Right renal cortex interstitium (tissue), 3 donors: ENCODE measurements at places on chromosomes 11 and 22.

DNA sequence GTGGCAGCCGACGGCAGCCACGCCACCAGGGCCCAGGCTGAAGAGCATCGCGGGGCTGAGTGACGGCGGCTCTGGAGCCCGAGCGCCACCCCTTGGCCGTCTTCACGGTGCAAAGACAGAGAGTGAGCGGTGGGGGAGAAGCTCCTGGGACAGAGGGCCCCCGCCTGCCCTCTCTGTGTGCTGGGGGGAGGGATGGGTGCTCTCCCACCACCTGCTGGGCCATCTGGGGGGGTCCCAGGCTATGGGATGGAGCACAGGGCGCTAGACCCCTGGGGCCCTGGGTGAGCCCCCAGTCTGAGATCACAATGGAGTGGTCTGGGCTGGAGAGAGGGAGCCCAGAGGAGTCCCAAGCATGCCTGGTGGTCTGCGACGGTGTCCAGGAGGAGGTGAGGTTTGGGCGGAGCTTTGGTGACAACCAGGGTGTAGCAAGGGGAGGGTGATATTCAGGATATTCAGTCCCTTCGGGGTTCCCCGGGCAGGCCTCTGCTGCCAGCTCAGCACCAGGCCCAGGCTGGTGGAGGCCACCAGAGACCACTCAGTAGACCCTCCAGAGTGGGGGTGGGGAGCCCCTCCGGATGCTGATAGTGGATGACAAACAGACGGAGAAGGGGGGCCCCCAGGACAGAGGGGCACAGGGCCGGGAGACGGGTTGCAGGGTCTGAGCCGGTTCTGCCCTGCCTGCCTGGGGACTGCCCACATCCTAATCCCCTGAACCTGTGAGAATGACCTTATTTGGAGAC lies 78.1 kb upstream of the PRR5 start:
- no peak for DNase-seq

GRCh38 chr11:63548178-63548577 lies 11.6 kb downstream of the PLAAT4 start:
- no peak for DNase-seq

DNA sequence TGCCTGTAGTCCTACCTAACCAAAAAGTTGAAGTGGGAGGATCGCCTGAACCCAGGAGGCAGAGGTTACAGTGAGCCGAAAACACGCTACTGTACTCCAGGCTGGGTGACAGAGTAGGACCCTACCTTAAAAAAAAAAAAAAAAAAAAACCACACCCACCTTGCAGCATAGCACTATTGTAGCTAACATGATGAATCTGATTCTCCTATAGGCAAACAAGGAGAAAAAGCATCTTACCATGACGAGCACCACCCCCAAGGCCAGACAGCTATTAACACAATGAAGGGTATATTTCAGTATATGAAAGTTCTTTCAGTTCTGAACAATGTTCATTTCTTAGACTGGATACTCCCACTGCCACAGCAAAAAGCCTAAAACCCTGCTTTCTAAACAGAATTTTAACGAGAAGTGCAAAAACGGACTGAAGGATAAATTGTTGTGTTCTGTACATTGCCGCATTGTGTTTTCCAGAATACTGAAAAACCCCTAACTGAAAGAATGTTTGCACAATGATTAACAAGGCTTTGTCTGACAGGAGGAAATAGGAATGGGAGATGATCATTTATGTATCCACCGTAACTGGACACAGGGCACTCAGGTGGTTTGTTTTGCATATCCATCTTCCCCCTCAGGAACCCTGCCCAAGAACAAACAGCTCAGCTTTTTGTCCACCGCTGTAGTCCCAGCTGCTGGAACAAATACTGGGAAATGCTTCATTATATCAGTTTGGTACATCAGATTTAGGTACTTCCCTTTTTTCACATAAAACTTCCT lies 8.9 kb downstream of the PISD start:
- DNase-seq = no peak

DNA sequence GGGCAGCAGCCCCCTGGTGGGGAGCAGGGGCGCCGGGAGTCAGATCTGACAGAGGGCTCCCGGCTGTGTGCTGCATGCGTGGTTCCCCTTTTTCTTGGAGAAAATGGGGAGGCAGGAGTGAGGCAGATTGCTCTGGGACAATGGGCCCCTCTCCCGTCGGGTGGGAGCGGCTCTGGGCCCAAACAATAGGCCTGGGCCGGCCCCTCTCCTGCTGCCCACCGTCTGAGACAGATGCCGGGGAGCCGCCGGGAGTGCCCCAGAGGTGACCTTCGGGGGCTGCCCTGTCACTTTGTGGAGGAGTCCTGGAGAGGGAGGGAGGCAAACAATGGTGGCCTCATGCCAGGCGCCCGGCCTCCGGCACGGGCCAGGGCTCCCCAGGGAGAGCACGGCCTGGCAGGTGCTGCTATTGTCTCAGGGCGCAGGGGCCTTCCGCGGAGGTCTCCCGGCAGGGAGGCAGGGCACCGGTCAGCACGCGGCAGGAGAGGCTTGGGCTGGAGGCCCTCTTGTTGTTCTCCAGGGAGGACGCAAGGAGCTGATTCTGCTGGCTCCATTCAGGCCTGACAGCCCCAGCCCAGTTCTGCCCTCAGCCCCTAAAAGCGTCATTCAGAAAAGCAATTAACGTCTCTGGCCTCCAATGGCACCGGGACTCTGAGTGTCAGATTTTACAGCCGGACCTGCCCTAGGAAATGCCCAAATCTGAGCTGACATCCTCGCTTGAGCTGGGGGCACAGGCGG lies 44.8 kb downstream of the SMIM38 start:
- no peak for DNase-seq

- no peak for DNase-seq
Observed at GRCh38 chr11:86591631-86592030, 80.8 kb downstream of the ME3 start.

DNA sequence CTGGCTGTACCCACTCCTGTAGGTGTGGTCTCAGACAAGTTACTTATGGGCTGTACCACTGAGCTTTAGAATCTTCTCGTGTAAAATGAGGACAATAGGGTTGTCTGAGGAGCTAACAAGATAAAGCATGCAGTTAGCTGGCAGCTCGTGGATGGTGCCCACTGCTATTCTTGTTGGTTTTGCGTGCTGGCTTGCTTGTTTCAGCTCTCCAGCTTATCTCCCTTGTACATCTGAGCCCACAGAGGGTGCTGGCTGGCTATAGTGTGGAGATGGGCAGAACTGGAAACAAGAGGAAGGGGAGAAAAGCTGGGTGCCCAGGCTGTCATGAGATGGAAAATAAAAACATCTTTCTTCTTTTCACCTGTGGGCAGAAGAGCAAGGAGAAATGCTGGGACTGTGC lies 46.5 kb upstream of the GALNT18 start:
- no peak for DNase-seq

DNA sequence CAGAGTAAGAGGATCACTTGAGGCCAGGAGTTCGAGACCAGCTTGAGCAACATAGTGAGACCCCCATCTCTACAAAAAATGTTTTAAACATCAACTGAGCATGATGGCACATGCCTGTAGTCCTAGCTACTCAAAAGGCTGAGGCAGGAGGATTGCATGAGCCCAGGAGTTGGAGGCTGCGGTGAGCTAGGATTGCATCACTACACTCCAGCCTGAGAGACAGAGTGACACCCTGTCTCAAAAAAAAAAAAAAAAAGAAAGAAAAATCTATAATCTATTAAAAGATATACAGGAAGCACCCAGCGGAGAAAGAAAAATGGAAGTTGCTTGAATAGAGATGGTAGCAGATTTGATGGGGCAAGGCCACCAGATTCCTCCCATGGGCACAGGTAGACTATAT lies 61.8 kb downstream of the FAM83F start:
- no peak for DNase-seq

GRCh38 chr11:70063121-70063520 lies 15.0 kb upstream of the ANO1 start:
- DNase-seq = no peak

- no peak for DNase-seq
Observed at GRCh38 chr11:20197881-20198280, 37.6 kb upstream of the DBX1 start.

DNA sequence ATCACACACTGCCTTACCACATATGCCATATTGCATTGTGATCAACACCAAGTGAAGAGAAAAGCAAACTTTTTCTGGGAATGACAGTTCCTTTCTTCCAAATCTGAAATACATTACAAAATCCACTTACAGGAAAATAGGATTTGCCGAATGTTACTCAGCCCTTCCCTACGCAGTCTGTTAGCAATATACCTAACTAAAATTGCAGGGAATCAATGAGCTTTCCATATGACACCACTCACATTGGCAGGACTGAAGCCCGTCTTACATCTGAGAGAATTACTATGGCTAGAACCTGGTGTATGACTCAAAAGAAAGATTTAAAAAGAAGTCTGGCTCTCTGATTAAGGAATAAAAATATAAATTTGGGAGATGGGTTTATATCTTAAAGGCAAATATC lies 136.0 kb downstream of the LRRC4C start:
- DNase-seq = no peak

- DNase-seq = no peak
Observed at GRCh38 chr22:19896665-19897355, 42.1 kb upstream of the GNB1L start.

DNA sequence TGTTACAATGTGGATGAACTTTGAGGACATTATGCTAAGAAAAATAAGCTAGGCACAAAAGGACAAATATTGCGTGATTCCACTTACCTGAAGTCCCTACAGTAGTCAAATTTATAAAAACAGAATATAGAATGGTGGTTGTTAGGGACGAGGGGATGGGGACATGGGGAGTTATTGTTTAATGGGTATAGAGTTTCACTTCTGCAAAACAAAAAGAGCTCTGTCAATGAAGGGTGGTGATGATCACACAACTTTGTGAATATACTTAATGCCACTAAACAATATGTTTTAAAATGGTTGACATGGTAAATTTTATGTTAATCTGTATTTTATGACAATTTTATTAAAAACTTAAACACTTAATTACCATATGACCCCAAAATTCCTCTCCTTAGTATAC lies 26.1 kb downstream of the INTS4 start:
- DNase-seq = no peak

- no peak for DNase-seq
Observed at GRCh38 chr11:2443881-2444820, at the start of gene TRPM5. TRPM5 (minus strand) TSS chr11:2444514; CDS start chr11:2423036, 21,478 bp downstream.

- no peak for DNase-seq
Observed at GRCh38 chr11:102546923-102547471, 16.4 kb upstream of the MMP7 start.

DNA sequence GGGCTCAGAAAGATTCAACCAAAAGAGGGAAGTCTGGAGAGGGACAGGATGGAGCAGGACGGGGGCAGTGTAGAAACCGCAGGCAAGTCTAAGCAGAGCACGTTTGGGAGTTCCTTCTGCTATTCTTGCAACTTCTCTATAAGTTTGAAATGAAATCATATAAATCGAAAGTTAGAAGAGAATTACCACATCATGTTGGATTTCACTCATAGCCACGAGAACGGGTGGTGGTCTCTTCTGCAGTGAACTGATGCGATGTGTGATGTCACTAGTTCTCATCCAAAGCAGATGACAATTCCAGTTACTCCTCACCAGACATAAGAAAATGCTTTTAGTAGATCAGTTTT lies 36.0 kb downstream of the KCNQ1 start:
- no peak for DNase-seq

DNA sequence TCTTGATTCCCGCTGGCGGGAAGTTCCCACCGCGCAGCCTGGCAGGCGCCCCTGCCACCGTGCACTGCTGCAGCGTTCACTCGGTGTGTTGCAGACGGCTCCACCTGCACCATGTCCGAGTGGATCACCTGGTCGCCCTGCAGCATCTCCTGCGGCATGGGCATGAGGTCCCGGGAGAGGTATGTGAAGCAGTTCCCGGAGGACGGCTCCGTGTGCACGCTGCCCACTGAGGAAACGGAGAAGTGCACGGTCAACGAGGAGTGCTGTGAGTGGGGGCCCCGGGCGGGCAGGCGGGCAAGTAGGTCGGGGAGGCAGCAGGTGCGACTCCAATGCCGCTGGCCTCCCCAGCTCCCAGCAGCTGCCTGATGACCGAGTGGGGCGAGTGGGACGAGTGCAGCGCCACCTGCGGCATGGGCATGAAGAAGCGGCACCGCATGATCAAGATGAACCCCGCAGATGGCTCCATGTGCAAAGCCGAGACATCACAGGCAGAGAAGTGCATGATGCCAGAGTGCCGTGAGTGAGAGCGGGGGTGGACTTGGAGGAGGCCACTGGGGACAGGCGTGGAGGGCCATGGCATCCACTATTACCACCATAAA lies 99.7 kb downstream of the RRAS2 start:
- no peak for DNase-seq

DNA sequence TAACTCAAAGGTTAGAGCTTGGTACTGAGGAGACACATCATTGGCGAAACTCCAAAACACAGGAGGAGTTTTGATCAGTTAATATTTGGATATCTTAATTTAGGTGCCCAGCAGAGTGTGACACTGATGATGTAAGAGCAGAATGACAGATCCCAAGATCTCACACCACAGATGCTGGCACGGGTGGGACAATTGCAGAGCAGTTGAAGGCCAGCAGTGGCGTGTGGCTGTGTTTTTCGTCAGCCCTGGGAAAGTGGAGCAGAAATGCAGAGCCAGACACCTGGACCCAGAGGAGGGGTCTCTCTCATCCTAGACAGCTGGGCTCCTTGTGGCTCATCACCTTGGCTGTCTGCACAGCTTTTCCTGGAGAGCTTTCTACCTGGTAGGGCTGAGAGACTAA lies 59.7 kb upstream of the CTTN start:
- no peak for DNase-seq

- DNase-seq = no peak
Observed at GRCh38 chr11:108866781-108867180, 201.9 kb downstream of the DDX10 start.

GRCh38 chr11:75706260-75706729 lies 11.3 kb upstream of the MOGAT2 start:
- no peak for DNase-seq

DNA sequence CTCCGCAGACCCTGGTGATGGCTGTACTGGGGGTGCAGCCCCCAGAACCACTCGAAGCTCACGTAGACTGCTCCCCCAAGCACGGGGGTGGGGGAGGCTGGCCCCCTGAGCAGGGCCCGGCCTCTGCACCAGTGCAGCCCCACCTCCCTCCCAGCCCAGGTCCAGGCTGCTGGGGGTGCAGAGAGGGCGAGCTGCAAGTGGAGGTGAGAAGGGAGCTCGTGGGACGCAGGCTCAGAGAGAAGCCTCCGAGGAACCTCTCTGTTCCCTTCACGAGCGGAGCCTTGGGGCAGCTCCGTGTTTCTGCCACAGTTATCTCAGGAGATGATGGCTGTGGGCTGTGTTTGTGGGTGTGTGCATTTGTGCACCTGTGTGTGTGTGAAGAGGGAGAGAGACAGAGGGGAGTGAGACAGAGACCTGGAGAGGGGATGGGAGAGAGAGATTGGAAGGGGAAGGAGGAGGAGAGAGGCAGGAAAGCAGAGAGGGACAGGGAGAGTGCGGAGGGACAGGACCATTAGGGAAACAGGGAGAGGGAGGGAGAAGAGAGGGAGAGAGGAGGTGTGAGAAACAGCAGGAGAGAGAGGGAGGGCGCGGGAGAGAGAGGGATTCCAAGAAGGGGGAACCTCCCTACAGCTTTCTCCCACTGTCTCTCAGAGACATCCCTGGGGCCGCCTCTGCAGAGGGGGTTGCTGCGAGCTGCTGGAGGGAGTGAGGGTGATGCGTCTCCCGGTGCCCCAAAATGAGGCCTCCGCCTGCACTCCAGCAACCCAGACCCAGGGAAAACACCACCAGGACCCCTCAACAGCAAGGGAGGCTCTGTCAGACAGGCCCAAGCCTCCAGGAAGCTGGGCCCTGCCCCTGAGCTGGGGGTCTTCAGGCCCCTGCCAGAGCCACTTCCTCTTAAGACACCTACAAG lies 1488.6 kb downstream of the BRD1 start:
- no peak for DNase-seq

- DNase-seq = no peak
Observed at GRCh38 chr11:109785198-109785597, 308.0 kb upstream of the ZC3H12C start.
